NCI-H2029 (cell line): ENCODE measurements at places on chromosomes 2 and 18.

DNA sequence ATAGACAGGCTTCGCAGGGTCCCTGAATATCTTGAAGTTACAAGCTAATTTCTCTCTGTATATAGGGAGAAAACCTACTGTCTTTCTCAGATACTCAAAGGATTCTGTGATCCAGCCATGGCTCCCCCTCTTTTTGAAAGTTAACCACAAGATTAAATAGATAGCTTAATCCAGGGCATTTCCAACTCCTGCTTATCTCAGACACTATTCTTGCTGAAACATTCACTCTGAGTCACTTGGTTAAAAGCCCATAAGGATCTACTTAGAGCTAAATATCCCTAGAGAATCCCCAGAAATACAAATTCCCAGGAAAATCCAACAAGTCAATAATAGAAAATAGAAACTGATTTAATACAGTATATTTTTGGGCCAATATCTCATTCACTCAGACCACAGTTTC lies 179.1 kb upstream of the LYPD1 start:
- no peak for DNase-seq

GRCh38 chr2:193348055-193348454 lies 1153.3 kb upstream of the TMEFF2 start:
- DNase-seq: no peak

DNA sequence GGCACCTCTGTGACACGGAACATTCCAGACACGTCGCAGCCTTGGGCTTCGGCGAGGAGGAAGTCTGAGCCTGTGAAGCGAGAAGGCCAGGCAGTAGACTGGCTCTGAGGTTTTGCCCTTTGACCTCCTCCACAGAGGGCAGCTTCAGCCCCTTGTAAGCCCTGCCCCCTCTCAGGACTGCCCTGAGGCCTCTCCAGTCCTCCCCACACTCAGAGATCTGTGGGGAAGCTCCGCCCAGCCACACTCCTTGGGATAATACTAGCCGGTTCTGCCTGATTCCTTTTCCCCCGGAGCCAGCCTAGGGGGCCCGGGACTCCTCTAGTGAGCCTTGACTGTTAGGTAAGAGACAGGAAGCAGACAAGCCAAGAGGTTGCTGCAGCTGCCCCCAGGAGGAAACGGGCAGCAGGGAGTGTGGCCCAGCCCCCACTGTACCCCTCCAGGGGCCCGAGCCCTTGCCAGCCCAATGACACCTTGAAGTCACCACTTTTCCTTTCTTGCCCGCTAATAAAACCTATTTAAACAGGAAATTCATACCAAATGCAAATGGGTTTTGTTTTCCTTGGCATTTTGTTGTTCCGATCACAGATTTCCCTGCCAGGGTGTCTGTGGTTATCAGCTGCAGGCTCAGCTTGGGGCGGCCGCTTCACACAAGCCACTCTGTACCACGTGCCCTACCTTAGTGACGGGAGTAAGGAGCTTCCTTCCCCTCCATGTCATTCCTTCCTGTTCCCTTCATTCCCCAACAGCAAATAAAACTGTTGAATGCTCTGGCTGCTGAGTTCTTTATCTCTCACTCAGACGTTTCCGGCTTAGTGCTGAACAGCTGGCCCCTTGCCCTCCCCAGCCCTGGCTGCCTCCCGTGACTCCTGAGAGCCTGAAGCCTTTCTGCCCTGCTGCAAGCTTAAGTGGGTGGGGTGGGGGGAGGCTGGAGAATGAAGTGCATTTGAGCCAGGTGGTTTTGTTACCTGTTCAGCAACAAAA lies 124.7 kb downstream of the CABLES1 start:
- DNase-seq: peak; percentile 90

DNA sequence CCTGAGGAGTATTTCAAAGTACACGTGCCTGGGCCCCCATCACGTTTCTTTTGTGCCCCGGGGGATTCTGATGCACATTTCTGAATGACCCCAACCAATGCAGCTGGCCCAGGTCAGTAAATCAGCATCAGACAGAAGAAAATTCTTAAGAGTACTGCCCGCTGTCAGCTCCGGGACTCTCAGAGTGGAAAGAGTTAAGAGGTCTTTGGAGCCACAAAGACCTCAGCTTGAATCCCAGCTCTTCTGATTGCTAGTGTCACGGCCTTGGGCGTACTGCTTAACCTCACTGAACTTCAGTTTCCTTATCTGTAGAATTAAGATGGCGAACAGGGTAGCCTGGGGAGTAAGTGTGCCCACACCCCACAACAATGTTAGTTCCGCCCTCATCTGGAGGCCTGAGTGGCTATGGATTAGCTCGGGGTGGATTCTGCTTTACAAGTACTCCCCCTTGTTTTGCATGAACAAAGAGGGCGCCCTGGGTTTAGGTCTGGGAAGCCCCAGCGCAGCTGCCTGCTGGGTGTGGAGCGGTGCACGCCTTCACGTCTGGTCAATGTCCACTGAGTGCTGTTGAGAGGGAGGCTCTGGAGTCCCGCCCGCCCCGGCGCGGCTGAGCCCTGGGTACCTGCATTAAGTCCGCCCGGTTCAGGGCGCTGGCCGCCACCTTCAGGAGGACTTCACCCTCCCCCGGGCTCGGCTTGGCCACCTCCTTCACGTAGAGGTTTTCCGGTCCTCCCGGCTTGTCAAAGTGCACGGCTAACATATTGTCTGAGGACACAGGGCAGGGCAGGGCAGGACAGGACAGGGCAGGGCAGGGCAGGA lies 858 bp downstream of the TP53I3 start:
- peak; percentile 58 for DNase-seq

GRCh38 chr18:13375302-13376255 lies 157.0 kb downstream of the LDLRAD4 start:
- DNase-seq: no peak

- no peak for DNase-seq
Observed at GRCh38 chr2:209358992-209359391, 64.9 kb upstream of the MAP2 start.

DNA sequence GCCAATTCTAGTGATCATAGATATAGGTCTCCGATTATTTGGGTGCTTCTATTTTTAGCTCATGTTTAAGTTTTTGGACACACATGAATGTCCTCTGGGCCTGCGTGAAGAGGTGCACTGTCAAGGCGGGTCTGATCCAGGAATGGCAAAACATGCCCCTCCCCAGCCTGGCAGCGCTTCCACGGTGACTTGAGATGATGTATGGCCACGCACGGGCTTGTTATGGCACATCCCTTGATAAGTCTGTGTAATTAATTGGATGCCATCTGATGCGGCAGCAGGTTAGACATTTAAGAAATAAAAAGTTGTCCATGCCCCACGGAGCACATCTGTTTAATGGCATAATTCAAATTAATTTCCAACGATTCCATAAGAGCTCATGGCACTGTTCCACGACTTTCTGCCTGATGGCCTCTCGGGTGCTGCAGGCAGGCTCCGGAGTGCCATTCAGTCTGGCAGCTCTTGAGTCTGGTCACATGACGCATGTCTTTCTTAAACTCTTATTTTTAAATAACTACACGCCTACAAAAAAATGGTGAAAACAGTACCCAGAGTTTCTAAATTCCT lies 151.4 kb downstream of the ACKR3 start:
- peak; percentile 69 for DNase-seq

- no peak for DNase-seq
Observed at GRCh38 chr2:107462181-107462580, 364.5 kb upstream of the RGPD4 start.

- no peak for DNase-seq
Observed at GRCh38 chr2:12167525-12168317, 421.3 kb downstream of the LPIN1 start.

GRCh38 chr18:69752737-69753380 lies 194.8 kb downstream of the CD226 start:
- DNase-seq: no peak

GRCh38 chr18:79523206-79523735 lies 127.5 kb downstream of the NFATC1 start:
- no peak for DNase-seq

- DNase-seq: no peak
Observed at GRCh38 chr2:36809069-36809445, 112.5 kb downstream of the VIT start.

- DNase-seq: no peak
Observed at GRCh38 chr2:10792001-10792634, 20.5 kb downstream of the PDIA6 start.

DNA sequence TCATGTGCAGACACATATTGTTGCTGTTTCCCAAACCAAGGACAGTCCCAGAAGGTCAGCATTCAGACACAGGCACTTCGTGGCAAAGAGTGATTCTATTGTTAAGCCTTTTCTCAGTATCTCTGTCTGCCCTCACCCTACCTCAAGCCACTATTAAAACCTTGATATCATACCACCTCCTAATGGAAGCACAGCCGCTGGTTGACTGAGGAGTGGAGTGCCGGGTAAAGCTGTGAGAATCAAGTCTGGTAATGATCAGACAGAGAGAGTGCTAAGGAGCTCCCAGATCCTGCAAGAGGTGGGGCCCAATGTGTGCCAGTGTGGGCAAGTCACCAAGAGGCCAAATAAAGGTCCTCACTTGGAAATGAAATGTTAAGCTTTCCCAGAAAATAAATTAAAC lies 819.5 kb downstream of the BCL11A start:
- DNase-seq: no peak

DNA sequence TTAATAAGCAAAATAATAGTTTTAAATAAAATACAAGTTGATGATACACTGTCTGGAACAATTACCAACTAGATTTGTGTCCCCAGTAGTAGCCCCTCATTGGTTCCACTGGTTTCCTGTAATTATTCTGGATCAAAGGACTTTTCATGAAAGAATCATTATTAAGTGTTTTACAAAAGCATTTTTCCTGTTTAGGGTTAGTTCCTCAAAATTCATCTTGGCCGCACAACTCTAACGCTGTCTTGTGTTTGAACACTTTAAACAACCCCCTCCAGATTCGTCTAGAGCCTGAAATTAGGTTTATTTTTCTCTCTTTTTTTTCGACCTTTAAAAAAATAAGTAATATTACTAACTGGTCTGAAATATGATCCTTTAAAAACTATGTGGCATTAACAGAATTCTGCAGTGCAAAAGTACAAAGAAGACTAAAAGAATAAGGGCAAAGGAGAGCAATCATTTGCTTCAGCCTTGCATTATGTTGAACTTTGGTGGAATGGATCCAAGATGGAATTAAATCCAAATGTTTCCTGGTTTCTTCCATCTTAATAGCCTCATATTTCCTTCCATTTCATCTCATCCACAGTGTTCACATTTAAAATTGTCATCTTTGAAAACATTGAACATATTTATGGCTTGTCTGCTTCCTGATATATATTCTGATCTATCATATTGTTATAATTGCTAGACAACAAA lies 678.4 kb downstream of the IRS1 start:
- DNase-seq: no peak

GRCh38 chr18:22355069-22355468 lies 62.6 kb downstream of the CTAGE1 start:
- DNase-seq: no peak
